ENCODE measurements at places on chromosomes 6 and 20. TPM values are rescaled to one million over a fixed set of nuclear protein-coding genes. Genes with fewer than 3 reads are reported as not detected.
A peak's percentile ranks its signal among the peaks of the same experiment; 100 is the strongest.

DNA sequence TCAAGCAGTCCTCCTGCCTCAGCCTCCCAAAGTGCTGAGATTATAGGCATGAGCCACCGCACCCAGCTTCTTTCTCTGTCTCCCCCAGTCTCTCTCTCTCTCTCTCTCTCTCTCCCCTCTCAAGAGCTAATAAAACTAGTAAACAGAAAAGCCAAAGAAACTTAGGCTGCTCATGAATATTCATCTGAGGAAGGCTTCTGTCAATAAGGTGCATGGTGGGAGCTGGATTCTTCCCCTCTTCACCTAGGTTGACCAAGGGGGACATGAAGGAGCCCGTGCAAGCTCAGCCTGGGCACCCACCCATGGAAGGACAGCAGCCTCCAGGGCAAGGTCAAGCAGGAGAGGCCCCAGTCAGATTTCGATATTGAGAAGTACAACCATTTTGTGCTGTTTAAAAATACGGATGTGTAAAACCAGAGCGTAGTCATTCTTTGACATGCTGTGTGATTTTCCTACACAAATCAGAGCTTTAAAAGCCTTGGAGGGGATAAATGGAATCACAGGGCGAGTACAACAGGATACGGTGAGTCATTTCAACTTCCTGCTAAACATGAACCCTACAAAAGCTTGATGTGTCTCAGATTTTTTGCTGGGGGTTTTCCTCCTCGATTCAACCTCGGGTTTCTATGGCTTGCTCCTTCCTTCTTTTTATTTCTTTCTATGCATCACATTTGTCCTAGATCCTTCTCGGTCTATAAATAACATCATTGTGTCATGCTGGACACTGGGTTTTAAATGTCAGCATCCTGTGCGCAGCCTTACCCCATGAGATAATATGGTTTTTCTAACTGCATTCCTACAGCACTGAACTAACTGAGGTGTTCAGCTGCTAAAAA lies 368.9 kb upstream of the JARID2 start:
- peak; percentile 65 for DNase-seq

DNA sequence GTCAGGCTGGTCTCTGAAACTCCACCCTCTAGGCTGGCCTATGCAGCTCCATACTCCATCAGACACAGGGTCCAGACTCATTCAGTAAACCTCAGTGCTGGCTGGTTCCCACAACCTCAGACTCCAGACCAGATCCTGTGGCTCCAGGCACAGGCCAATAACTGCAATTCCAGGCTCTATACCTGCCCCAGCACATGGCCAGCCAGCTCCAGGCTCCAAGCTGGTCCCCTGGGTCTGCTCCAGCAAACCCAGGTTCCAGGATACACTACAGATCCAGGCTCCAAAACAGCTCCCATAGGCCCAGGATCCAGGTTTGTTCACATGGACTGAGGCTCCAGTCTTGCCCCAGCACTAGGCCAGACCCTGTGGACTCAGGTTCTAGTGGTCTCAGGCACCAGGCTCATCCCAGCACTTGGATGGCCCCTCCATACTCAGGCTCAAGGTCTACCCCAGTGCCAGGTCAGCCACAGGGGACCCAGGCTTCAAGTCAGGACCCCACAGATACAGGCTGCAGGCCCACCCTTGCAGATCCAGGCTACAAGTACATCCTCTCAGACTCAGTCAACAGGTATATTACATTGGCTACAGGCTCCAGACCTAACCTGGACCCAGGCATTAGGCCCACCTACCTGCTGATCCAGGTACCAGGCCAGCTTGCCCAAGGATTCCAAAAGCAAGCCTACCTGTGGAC lies 117.6 kb upstream of the TMEM170B start:
- DNase-seq = no peak

- DNase-seq = peak; percentile 79
Observed at GRCh38 chr20:25280051-25280573, 32.2 kb downstream of the PYGB start.

Gene HCK
- 6.8 TPM for total RNA-seq

- no peak for DNase-seq
Observed at GRCh38 chr20:61706259-61706961, 359.3 kb downstream of the TAF4 start.

Gene SYCP2L
- not detected for total RNA-seq

DNA sequence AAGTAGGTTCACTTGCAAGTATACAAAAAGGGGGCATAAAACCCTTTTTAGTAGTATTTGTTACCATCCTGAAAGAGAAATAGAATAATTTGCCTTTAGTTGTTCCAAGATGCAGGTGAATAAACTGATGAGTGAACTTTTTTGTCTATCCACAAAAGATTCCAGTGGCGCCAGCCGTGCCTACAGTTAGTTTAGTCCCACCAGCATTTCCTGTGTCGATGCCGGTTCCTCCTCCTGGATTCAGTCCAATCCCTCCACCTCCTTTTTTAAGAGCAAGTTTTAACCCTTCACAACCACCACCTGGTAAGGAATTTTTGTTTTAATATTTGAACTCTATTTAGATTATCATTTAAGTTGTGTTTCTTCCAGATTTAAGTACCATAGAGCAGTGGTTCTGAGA lies 90.9 kb downstream of the SCAF8 start:
- peak; percentile 27 for DNase-seq

DNA sequence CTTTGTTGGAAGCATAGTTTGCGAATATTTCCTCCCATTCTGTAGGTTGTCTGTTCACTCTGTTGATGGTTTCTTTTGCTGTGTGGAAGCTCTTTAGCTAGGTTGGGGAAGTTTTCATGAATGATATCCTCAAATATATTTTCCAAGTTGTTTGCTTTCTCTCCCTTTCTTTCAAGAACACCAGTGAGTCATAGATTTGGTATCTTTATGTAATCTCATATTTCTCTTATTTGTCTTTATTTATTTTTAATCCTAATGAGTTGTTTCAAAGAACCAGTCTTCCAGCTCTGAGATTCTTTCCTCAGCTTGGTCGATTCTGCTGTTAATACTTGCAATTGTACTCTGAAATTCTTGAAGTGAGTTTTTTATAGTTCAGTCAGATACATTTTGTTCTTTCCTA lies 628.0 kb upstream of the ID4 start:
- no peak for DNase-seq

- no peak for DNase-seq
Observed at GRCh38 chr6:31572041-31572911, at the start of gene LTA. Gene LTA (plus strand): TSS chr6:31572289. CDS start chr6:31572743, 454 bp downstream.

DNA sequence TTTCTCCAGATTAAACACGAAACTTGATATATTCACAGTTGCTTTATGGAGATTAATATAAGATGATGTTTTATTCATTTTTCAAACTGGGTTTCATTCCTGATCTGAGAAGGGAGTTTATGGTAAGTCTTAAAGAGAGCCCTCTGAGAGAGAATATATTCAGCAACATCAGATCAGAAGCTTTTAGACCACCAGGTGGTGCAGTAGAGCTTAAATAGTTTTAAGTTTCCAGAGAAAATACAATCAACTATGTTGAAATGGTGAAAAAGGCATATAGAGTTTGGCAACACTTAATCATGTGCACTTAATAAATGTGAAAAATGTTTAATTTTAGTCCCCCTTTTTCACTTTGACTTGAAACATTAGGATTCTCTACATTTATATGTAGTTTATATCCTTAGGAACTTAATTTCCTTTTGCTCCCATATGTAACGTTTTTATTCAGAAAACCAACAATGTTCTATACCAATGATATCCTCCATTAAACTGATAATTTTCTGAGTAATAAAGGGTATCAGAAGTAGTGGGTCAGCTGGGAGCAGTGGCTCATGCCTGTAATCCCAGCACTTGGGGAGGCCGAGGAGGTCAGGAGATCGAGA lies 86.4 kb upstream of the CLDN20 start:
- peak; percentile 84 for DNase-seq

DNA sequence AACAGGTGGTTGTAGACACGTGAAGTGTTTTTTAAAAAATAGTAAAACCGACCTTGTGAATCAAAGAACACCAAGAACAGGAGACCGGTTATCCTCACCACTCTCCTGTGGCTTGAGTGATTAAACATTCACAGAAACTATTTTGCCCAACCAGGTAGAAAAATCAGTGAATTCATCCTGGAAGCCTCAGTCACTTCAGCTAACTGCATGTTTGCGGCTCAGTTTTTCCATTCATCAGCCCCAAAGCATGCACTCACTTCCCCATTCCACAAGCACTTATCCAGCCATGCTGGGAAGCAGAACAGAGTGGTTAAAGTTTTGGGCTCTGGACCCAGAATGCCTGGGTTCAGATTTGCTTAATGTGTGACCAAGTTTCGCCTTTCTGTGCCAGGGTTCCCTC lies 2.4 kb downstream of the LRRN4 start:
- DNase-seq = peak; percentile 49

DNA sequence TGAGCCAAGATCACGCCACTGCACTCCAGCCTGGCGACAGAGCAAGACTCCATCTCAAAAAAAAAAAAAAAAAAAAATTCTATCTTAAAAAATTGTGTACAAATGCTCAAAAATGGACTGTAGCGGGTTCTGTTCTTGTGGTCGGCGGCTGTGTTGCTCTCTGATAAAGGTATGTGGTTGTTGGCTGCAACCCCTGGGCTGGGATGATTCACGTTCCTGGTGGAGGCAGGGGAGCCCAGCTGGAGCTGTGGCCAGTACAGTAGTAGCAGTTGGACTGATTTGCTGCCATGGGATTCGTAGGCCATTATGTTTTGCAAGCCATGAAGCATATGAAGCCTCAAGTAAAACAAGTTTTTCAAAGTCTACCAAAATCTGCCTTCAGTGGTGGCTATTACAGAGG lies 22.3 kb downstream of the MDN1 start:
- no peak for DNase-seq

Gene SLC13A3
- 1.8 TPM for total RNA-seq

Measured in stomach (tissue), 19 donors.